ENCODE measurements at places on chromosomes 11 and 22. TPM values are rescaled to one million over a fixed set of nuclear protein-coding genes. Genes with fewer than 3 reads are reported as not detected.

GRCh38 chr11:73323464-73323863 is 15.4 kb downstream of the ARHGEF17 start:
- H3K4me1 ChIP-seq: peaks cover 98% of the 10 kb centered on the region
- peak overlapping the region; percentile 88 for H3K27ac ChIP-seq
- H3K4me3 ChIP-seq: no peak overlapping the region
- H3K36me3 ChIP-seq: peaks cover 22% of the 10 kb centered on the region

GRCh38 chr11:102451681-102452460 is 694 bp downstream of the TMEM123 start:
- no peaks in the 10 kb centered on the region for H3K36me3 ChIP-seq
- DNase-seq: peak; percentile 75
- H3K4me3 ChIP-seq: peak overlapping the region; percentile 88

- no peak for DNase-seq
- H3K27me3 ChIP-seq: no peaks in the 10 kb centered on the region
- H3K36me3 ChIP-seq: no peaks in the 10 kb centered on the region
- H3K27ac ChIP-seq: no peak overlapping the region
- H3K4me3 ChIP-seq: no peak overlapping the region
Observed at GRCh38 chr11:73198677-73199076, 19.4 kb upstream of the P2RY2 start.

GRCh38 chr11:77590194-77590782 is 535 bp downstream of the AQP11 start:
- peaks cover 19% of the 10 kb centered on the region for H3K4me1 ChIP-seq
- peak overlapping the region; percentile 67 for H3K27ac ChIP-seq
- no peaks in the 10 kb centered on the region for H3K27me3 ChIP-seq
- peak overlapping the region; percentile 68 for H3K4me3 ChIP-seq
- peaks cover 3% of the 10 kb centered on the region for H3K36me3 ChIP-seq

DNA sequence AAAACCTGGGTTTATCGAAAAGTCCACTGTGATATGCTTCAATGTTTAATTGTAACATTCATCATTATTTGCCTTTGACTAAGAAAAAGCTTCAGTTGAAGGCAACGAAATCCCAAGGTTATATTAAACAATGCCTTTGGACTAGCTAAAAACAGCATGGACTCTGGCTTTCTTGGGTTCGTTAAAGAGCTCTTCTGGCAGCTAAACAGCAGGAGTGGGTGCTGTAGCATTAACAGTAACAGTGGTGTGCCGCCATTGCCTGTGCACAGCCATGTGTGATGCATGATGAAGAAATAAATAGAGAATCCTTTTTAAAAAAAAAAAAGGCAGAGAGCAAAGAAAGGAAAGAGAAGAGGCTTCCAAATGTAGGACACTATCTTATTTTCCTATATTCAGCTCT is 406.6 kb upstream of the FAT3 start:
- H3K4me1 ChIP-seq: no peaks in the 10 kb centered on the region
- H3K27me3 ChIP-seq: no peaks in the 10 kb centered on the region
- H3K27ac ChIP-seq: no peak overlapping the region

DNA sequence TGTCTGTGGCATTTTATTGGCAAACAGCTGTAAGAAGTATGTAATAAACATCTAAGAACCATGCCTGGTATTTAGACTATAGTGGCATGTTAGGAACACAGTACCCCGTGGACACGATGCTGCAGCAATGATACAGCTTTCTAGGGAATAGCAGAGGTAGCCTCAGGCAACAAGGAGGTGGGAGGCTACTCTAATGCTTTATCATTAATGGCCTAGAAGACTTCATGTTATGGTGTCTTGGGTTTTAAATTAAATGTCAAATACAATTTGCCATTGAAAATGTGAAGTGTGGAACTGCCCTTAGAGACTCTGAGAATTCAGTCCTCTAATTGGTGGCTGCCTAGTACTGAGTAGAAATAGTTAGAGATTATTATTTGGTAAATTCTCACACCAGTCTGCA is 516.9 kb downstream of the CNTN5 start:
- no peaks in the 10 kb centered on the region for H3K4me1 ChIP-seq
- no peaks in the 10 kb centered on the region for H3K27me3 ChIP-seq
- peak; percentile 37 for DNase-seq
- no peaks in the 10 kb centered on the region for H3K36me3 ChIP-seq
- H3K4me3 ChIP-seq: no peak overlapping the region
- no peak overlapping the region for H3K27ac ChIP-seq

- no peak overlapping the region for H3K4me3 ChIP-seq
- peaks cover 36% of the 10 kb centered on the region for H3K36me3 ChIP-seq
- no peak for DNase-seq
- H3K4me1 ChIP-seq: no peaks in the 10 kb centered on the region
- H3K27ac ChIP-seq: no peak overlapping the region
Observed at GRCh38 chr11:134170919-134171281, 52.9 kb downstream of the NCAPD3 start.

Gene CCDC73
- total RNA-seq: not detected

Gene KRTAP5-7
- 0.20 TPM for total RNA-seq

Gene RIMBP3C
- 0.39 TPM for total RNA-seq

Gene PAX6
- 24.7 TPM for total RNA-seq
